ENCODE measurements at places on chromosomes 6 and 20. TPM values are rescaled to one million over a fixed set of nuclear protein-coding genes. Genes with fewer than 3 reads are reported as not detected.

ZBP1 gene
- 0.07 TPM for total RNA-seq

NRSN1 gene
- not detected for total RNA-seq

C6orf58 gene
- total RNA-seq, result not detected

EDN1 gene
- 59.8 TPM for total RNA-seq

- DNase-seq, result no peak
Observed at GRCh38 chr20:6908673-6909072, 141.2 kb downstream of the BMP2 start.

DNA sequence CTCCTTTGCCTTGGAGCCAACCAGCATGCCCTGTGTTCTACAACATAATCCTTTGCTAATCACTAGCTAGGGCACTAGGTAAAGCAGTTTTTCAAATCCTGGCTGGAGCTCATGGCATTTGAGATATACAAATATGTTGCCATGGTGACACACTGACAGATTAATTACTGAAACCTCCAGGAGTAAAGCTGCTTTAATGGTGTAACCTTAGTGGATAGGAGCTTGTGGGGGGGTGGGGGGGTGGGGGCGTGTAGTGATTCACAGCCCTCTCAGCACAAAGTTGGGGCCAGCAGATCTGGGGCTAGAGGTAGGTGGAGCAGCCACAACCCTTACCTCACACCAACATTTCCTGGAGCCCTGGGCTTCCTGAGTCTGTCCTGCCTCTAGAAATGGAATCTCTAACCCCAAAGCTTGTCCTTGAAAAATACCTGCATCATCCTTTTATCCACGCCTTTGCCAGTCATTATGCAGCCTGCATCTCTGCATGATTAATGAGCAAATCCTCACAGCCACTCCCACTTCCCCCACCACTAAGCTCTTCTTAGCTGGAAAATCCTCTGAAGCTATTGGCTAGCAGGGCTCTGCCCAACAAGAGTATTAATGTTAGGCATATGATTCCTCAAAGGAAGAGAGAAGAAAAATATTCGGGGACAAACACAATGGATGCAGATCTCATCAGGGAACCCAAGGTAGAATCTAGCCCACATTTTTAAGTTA lies 84.5 kb upstream of the PRND start:
- DNase-seq, result no peak

DNA sequence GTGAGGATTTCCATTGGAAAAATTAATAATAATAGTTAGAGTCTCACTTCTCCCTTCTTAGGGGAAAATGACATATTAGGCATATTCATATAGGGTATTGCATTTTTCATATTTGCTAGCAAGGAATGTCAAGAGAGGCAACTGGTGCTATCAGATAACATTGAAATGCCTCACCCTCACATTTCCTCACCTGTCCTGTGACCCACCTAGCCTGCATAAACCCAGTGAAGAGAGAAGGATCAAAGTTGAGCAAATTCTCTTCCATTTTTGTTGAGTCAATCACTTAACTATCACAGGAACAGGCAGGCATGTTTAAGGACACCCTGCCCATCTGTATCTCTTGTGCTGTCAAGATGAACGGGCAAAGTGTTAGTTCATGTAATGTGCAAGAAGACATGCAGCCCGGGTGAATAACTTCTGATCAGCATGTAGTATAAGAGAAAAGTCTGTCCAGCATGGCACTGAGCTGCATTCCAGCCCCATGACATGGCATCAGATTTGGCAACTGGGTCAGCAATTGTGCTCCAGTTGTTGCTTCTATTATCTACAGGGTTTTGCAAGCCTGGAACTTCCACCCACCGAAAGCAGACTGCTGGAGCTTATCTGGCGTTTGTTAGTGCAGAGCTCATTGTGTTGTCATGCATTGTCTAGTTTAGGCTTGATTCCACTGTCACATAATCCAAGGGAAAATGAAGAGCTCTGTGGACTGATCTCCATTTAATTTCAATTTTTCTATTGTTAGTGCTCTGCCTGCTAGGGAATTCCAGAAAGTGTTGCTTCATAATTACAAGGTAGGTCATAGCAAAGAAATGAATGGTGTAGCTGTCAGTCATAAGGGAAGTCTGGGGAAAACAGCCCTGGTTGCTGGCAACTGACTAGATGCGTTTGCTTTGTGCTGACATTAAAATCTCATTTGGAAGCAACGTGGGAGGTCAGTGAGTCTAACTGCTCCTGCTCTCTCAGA lies 138.4 kb upstream of the TNFAIP3 start:
- DNase-seq, result no peak

DNA sequence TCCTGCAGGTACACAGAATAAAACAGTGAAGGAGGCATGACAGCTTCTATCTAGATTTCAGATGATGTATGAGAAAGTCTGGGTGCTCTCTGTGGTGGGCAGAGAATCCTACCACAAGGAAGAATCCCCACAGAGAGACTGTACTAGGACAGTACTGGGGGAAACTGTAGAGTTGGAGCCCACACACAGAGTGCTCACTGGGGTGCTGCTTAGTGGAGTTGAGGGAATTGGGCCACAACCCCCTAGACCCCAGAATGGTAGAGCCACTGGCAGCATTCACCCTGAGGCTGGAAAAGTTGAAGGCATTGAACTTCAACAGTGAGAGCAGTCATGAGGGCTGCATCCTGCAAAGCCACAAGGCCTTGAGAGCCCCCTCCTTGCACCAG lies 62.2 kb upstream of the TNFRSF21 start:
- no peak for DNase-seq

GRCh38 chr6:21999012-21999528 lies 297.8 kb downstream of the PRL start:
- DNase-seq, result peak; percentile 44

DNA sequence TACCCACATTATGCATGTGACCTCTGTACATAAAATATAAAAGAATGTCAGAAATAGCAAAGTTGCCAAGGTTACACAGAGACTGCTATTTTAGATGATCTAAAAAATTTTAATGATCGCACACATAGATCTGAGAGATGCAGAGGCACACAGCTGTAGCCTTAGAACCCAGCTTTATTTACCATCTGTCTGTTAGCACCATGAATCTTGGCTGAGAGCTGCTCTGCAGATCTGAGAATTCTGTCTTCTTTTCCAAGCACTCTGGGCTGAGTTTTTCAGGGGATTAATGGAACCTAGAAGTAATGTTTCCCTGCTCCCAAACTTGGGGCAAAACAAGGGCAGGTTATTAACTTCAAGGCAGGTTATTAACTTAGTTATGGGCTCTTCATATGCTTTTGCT lies 248.7 kb upstream of the JAG1 start:
- no peak for DNase-seq

DNA sequence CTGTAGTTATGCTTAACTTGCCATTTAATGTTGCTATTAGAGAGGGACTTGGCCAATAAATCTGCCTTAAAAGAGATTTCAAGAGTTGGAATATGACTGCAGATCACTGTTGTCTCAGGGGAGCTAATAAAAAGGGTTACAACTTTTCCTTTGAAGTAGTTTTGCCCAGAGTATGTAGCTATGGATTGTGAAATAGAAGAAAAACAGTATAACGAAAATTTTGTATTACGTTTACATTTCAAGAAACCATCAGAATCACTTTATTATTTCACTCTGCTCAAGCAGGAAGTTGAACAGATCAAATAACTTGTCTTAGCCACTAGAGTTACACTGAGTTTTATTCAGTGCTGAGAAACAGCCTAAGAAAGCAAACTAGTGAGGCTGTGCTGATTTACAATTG lies 3.0 kb upstream of the ZSCAN26 start:
- no peak for DNase-seq

DNA sequence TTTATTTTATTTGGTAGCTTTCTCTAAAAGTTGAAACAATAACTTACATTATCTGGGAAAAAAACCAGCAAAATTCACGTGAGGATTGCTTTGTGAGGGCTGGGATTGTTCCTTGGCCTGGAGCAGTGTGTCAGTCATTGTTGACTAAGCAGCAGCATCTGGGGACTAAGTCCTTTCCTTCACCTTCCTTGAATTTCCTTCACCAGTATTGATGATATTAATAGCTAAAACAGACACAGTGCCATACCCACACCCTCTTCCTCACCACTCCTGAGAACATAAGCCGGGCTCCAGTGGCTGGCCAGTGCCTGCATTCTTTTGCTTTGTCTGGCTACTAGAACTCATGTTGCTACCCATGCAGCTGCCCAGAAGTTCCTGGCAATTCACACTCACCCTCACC lies 23.7 kb downstream of the PLCB1 start:
- DNase-seq, result no peak

- DNase-seq, result no peak
Observed at GRCh38 chr6:146560607-146561006, 17.0 kb downstream of the RAB32 start.

DNA sequence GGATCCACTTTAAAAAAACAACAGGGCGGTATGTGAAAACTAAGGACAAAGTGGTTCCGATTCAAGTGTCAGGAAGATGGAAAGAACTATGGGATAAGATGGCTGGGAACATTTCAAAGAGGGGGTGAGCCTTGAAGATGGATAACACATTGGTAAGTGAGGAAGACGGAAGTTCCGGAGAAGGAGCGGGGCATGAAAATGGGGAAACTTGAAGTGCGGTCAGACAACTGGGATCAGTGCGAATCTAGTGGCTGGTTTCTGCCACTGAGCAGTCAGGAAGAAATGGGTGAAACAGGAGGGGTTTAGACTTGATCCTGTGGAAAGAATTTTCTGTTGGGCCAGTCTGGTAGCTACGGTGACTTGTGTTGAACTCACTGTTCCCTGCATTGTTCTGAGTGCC lies 1.2 kb downstream of the NAA20 start:
- DNase-seq, result no peak

- DNase-seq, result no peak
Observed at GRCh38 chr6:3259491-3259958, 778 bp downstream of the PSMG4 start.

GRCh38 chr6:3869284-3869631 lies 20.1 kb downstream of the FAM50B start:
- DNase-seq, result no peak

- DNase-seq, result peak; percentile 73
Observed at GRCh38 chr6:16136621-16137450, 8.0 kb downstream of the MYLIP start.

GRCh38 chr6:96014846-96015517 lies 792 bp upstream of the FUT9 start:
- DNase-seq, result no peak

GRCh38 chr20:24608926-24609667 lies 139.7 kb downstream of the SYNDIG1 start:
- DNase-seq, result no peak

DNA sequence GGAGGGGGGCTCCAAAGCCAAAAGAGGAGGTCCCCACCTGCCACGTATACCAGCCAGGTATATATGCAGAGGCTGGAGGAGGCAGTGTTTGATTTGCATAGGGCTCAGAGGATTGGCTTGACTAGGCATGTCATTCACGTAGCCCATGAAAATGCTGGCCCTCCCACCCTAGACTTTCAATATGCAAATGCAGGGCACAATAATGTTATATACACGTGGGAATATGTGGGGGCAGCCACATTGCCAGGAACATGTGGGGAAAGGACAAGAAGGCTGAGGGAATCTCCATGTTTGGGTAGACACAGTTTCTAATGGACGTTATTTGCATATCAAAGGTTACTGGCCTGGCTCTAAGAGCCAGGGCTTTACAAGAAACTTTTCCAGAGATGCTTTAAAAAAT lies 301.8 kb downstream of the FARS2 start:
- DNase-seq, result no peak

GRCh38 chr20:23759306-23759940 lies 8.7 kb upstream of the CST1 start:
- no peak for DNase-seq
